ENCODE measurements at places on chromosomes 7 and 10.

GRCh38 chr7:156379324-156380070, 261.1 kb upstream of the RNF32 start:
- no peak for DNase-seq

- no peak for DNase-seq
These were observed 11.3 kb downstream of the GNAI1 start for GRCh38 chr7:80145780-80146422.

- DNase-seq, result no peak
These were observed 6.2 kb upstream of the FRAT1 start for GRCh38 chr10:97312897-97313296.

GRCh38 chr10:26824015-26824690, 36.6 kb downstream of the ABI1 start:
- DNase-seq, result no peak

DNA sequence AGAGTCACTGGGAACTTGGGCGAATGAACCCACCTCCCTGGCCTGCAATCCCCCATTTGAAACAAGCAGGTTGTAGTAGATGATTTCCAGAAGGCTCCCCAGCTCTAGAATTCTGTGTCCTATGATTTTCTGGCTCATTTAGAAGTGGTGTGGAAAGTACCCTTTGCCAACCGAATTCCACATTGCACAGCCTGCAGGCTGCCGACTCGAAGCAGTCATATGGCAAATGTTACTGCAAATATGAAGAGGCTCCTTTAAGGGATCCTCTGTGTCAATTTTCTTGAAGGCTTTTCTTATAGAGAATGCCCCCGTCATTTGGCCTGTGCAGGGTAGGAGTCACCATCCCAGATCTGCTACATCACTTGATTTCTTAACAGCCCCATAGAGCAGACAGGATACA, 5.6 kb downstream of the PODXL start:
- no peak for DNase-seq
